Fibroblast of pulmonary artery (primary cell): ENCODE measurements at places on chromosomes 12 and 14.

GRCh38 chr12:77592836-77593235 lies 237.9 kb upstream of the NAV3 start:
- no peak for DNase-seq

GRCh38 chr12:44780221-44780790 lies 95.8 kb downstream of the NELL2 start:
- no peak for DNase-seq

- peak; percentile 55 for DNase-seq
These were observed 14.5 kb upstream of the ACTR6 start for GRCh38 chr12:100186071-100186470.

- no peak for DNase-seq
These were observed 111.0 kb upstream of the NCOR2 start for GRCh38 chr12:124678421-124678893.

- no peak for DNase-seq
These were observed 16.7 kb downstream of the PPP1CC start for GRCh38 chr12:110726028-110726427.

DNA sequence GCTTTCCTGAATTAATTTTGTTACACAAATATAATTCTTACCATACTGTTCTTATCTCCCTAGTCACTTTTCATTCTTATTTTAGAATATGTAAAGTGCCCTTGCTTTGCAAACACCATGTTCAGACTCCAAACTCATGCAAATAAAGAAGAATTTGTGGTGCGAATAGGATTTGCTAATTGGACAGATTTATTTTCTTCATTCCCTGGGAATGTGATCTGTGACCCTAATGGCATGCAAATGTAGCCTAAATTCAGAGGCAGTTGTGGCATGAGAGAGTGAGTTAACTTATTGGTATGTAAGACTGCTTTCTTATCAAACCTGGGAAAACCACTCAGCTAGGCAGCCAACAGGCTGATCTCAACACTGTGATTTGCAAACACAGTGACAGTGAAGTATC lies 10.0 kb downstream of the CAPZA3 start:
- DNase-seq, result peak; percentile 91

- no peak for DNase-seq
These were observed 323.9 kb downstream of the BCL11B start for GRCh38 chr14:98947911-98948595.

DNA sequence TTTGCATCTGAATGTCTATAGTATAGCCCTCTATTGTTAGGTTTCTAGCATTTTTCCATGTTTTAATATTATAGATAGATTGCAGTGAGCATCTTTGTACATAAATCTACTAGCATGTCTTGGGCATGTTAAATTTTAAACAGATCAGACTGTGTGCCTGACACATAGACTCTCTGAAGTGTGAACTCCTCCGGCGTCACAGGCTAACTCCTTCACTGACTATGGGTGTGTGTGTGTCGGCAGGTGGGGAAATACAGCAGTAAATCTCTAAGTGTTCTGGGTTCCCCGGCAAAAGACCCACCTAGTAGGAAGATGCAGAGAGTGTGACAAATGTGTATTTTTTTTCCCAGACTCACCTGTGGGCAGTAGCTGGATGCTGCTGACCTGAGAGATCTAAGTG lies 2.3 kb downstream of the VWF start:
- DNase-seq, result no peak

DNA sequence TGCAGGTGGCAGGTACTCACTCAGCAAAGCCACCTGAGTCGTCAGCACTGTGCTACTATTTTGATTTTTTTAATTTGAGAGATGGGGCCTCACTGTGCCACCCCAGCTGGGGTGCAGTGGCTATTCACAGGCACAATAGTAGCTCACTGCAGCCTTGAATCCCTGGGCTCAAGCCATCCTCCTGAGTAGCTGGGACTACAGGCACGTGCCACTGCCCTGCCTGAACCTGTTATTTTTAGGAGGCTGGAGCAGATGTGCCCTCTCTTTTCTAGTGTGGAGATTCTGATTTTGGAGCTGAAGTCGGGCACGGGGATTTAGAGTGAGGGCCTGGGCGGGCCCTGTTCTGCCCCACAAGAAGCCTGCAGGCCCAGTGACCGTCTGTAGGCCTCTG lies 17.3 kb downstream of the SLC25A47 start:
- DNase-seq, result no peak

- DNase-seq, result no peak
These were observed 128.5 kb downstream of the HMGA2 start for GRCh38 chr12:65952737-65953209.

DNA sequence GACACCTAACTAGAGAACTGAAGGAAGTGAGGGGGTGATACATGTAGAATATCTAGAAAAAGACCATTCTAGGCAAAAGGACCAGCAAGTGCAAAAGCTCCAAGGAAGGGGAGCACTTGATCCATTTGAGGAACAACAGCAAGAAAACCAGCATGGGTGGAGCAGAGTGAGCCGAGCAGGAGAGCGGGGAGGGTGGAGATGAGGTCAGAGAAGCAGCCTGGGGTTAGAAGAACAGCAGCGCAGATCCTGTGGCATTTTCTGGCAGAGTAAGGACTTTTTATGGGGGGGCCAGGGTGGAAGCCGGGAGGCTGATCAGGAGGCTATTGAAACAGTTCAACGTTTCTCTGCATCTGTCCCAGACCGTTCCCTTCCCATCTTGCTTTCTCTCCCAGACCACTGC lies 24.5 kb upstream of the TMCC3 start:
- no peak for DNase-seq

DNA sequence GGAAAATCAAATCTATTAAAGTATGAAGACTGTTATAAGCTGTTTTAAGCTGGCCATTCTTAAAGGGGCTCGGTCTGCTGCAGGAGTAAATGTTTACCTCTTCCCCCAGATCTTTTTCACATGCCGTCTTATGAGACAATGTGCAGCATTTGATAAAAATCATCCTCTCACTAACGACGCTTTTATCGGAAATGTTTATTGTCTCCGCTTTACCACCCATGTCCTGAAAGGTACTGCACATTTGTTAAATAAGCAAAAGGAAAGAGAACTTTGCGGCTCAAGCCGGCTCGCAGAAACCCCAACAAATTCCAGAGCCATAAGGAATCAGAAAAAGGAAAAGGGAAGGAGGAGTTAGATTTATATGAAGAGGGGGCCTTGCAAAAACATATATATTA lies 137.8 kb downstream of the HMGA2 start:
- no peak for DNase-seq

DNA sequence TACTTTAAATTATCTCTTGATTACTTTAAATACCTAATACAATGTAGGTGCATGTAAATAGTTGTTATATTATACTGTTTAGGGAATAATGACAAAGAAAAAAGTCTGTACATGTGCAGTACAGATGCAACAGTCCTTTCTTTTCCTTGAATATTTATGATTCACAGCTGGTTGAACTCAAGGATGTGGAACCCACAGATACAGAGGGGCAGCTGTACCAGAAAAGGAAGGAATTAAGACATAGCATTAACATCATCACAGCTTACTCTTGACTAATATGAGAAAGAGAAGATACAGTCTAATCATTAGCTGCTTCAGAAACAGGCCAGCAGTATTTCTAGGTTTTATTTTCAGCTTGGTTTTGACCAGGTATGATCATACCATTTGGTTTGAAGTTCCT lies 34.7 kb upstream of the AP4S1 start:
- DNase-seq, result peak; percentile 45

GRCh38 chr12:118044075-118044474 lies 16.9 kb downstream of the WSB2 start:
- DNase-seq, result no peak

DNA sequence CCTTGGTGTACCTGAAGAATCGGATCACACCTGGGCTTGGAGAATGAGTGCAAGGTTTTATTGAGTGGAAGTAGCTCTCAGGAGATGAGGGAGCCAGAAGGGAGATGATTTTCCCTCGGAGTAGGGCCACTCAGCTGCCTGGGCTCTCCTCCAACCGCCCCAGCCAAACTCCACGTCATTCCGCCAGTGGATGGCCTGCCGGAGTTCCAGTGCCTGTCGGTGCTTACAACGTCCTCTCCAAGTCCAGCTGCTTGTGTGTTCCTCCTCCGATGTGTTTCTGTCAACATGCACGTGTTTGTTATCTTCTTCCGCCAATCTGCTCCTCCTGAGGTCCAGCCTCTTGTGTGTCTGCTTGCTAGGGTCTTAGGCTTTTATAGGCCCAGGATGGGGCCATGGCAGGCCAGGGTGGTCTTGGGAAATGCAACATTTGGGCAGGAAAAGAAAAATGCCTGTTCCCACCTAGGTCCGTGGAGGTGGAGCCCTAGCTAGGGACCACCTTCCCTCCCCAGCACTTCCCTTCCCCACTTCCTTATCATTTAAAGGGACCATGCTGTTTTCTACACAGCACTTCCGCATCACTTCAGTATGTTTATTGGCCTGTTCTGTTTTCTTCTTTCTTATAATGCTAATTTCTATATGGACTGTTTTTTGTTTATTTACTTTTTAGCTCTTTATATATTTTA lies 343.2 kb downstream of the PDZRN4 start:
- DNase-seq, result peak; percentile 25

DNA sequence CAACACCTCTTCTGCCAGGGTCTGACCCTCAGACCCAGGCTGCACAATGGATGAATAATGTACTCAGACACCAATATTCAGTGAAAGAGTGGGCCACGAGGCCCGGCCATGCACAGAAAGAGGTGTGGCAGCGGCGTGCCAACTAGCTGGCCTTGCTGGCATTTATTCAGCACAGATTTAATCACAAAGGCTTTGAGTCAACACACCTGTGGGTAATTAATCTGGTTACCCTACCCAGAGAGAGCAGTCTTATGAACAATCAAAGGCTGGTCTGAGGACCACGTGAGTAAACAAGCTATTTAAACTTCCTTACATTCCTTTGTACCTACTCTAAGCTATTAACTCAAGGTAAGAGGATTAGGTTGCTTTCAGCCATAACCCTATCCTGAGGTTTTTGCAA lies 324.8 kb downstream of the C12orf50 start:
- no peak for DNase-seq

GRCh38 chr14:24858052-24858451 lies 191.9 kb downstream of the STXBP6 start:
- no peak for DNase-seq

DNA sequence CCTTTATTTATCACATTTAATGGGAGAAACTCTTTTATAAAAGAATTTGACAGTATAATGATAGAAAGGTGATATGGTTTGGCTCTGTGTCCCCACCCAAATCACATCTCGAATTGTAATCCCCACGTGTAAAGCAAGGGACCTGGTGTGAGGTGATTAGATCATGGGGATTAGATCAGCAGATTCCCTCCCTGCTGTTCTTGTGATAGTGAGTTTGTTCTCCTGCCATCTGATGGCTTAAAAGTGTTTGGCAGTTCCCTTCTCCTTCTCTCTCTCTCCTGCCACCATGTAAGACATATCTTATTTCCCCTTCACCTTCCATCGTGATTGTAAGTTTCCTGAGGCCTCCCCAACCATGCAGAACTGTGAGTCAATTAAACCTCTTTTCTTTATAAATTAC lies 1110.3 kb downstream of the FLRT2 start:
- DNase-seq, result no peak

- no peak for DNase-seq
These were observed 83.0 kb downstream of the TTC7B start for GRCh38 chr14:90733139-90733808.

GRCh38 chr12:64660237-64661018 lies 50.1 kb downstream of the RASSF3 start:
- DNase-seq, result no peak

DNA sequence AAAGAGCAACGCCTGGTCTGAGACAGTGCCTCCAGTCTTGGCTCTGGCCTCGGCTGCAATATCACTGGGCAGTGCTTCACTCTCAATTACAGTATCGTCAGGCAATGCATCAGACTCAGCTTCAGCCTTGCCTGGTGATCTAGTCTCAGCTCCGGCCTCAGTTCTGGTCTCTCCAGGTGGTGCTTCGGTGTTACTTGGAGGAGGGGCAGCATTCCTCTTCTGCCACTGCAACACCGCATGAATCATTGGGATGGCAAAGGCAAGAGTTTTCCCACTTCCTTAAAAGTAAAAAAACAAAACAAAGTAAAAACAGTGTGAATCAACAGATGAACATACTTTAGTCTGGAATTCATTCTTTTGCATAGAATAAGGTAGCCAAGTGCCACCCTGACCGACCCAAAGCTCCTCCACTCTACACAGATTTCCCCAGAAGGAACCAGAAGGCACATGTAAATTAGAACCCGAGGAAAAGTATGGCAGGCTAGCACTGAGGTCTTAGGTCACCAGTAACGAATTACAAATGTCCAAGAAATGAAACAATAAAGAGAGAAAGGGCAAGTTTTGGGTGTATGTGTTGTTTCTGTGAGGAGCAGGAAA lies 18.6 kb downstream of the DDX24 start:
- DNase-seq, result peak; percentile 31

- DNase-seq, result peak; percentile 91
These were observed 9.4 kb downstream of the TNFRSF1A start for GRCh38 chr12:6332459-6332858.

GRCh38 chr14:94936901-94937685 lies 167.2 kb upstream of the GSC start:
- DNase-seq, result no peak

DNA sequence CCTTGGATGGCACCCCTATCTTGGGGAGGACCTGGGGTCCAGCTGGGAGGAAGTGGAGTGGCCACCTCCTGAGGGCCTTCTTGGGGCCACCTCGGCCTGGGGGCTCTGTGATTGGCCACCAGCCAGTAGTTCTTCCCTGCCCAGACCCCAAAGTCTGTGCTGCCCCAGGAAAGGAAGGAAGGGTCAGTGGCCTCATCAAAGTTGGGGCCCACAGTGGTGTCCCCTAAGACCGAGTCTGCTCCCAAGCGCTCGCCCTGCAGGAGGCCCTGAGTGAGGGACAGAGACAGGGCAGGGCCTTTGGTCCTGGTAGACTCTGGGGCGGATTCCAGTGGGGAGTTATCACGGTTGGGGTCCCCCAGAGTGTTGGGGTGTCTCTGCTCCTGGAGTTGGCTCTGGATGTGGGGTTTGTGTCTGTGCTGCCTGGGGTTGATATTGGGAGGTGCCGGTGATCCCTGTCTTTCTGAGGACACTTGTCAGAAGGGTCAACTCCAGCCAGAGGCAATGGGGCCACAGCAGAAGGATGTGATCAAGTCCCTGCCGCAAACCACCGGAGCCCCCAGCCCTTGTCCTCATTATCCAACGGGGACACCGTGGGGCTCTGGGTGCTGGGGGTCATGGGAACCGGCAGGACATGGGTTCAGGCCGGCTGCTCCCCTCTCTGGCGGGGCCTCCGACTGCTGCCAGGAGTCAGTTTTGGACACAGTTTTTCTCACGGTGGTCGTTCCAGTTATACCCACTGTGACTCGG lies 364.3 kb downstream of the TMEM121 start:
- DNase-seq, result no peak

GRCh38 chr12:51013441-51013840 lies 12.7 kb downstream of the SLC11A2 start:
- DNase-seq, result no peak

GRCh38 chr12:106070147-106070546 lies 68.6 kb downstream of the NUAK1 start:
- DNase-seq, result no peak

GRCh38 chr12:63305901-63306875 lies 155.2 kb upstream of the AVPR1A start:
- DNase-seq, result no peak

DNA sequence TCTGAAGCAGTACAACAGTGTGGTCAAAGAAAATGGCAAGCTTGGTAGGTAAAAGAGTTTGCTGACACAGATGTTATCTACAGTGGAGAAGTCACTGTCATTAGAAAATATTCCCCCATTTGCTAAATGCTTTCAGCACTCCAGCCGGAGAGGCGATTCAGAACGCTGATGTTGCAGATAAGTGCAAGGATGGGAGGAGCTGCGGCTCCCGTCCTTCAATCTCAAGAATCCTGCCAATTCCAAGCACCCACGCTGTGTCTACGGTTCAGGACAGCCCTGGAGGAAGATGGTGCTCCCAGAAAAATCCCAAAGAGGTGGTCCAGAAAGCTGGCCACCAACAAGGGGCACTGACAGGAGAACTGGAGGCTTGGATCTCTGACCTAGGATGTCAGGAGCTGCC lies 79.1 kb downstream of the ZFP36L1 start:
- DNase-seq, result no peak
